ENCODE measurements at places on chromosomes 16 and 17. TPM values are rescaled to one million over a fixed set of nuclear protein-coding genes. Genes with fewer than 3 reads are reported as not detected.

The MYH3 gene
- 4.9 TPM for total RNA-seq

The TLCD3B gene
- total RNA-seq = 0.98 TPM

GRCh38 chr16:89222931-89223330, 5.4 kb downstream of the ZNF778 start:
- no peak for DNase-seq

DNA sequence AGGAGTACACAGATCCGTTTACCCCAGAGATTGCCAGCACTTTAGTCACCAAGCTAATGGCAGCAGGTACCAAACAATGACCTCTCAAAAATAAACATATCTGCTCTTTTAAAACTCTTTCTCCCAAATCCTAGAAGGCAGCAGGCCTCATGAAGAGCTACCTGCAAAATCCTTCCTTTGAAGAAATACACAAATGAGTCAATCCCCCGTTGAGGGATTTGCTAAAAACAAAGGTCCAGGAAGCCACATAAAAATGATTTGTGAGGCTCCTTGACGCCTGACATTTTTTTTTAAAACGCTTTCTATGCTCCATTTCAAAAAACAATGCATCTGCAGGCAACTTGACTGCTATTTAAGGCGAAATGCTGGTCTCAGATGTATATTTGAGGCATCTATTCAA, 58.2 kb downstream of the NACA2 start:
- DNase-seq = no peak

The SYCE1L gene
- total RNA-seq = 4.2 TPM

DNA sequence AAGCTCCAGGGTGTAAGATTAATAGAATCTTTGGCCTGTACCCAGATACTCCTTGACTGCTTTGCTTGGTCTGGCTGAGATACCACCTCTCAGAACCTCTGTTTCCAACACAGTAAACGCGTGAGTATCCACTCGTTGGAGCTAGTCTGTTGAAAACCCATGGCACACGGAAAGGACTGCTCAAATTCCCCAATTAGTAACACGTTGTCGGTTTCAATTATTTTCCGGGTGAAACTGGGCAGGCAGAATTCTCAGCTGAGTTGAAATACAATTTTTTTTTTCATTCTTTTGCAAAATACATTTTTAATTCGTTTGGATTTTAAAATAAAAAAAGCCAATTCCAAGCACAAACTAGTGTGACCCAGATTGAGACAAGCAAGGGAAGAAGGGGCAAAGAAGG, 120.5 kb downstream of the MAF start:
- DNase-seq = no peak

All from vagina (tissue), 2 donors.